ENCODE measurements at places on chromosomes 12 and 14.

DNA sequence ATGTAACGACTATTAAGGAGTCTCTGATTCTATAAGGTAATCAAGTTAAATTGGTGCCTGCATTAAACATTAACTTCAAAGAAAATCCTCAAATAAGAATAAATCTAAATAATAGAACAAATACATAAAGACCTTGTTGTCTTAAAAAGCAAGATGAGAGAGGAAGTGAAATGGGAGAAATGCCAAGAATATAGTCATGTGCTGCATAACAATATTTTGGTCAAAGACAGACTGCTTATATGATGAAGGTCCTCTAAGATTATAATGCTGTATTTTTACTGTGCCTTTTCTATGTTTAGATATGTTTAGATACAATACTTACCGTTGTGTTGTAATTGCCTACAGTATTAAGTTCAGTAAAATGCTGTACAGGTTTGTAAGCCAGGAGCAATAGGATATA, 213.6 kb downstream of the C12orf42 start:
- no peak for DNase-seq

GRCh38 chr12:83322809-83323208, 636.1 kb downstream of the TMTC2 start:
- DNase-seq: no peak

GRCh38 chr14:23252006-23252405, 14.3 kb downstream of the RNF212B start:
- DNase-seq: no peak

GRCh38 chr12:98222135-98222534, 293.3 kb upstream of the TMPO start:
- DNase-seq: no peak

GRCh38 chr14:70036665-70037064, 152.1 kb downstream of the SLC8A3 start:
- no peak for DNase-seq

DNA sequence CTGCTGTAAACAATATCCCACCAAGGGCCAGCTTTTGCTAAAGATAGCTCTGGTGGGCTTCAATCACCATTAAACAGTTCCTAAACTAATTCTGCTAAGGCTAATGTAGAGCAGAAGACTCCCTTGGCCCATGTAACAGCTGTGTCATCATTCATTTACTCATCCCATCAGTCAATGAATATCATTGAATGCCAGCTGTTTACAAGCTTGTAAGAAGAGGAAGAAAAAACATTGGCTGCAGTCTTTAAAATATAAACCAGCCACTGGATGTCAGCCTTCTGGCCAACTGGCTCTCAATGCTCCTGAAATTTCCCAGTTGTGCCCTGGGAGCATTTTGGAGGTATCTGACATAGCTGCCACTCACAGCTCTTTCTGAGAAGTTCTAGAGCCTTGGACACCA, 18.0 kb upstream of the MAP3K9 start:
- DNase-seq: no peak

DNA sequence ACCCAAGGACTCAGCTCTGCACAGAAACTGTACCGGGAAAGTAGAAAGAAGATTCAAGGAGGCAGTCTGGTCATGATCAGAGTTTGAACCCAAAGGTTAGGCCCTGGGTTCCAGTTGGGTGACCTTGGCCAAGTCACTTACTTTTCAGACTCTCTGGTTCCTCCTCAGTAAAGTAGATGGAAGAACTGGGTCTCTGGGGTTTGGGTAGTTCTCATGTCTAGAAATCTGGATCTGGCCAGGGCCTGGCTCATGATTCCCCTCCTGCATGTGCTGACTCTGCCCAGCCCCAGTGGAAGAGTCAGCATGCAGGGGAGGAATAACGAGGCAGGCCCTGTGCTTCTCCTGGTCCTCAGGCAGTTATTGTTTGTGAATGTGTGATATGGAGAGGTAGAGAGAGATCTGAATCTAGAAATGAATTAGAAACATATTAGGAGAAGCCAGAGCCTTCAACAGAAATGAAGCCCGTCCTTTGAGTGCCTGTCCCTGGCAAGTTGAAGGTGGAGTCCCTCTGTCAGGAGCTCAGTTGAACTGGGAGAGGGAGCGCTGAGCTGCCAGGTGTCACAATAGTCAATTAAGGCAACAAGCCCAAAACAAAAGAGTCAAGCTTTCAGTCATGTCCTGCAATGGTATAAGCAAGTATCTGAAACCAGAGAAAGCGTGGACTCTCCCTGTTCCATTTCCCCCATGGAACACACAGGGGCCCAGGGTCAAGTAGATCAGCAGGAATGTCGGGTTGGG, 131.3 kb upstream of the HIF1A start:
- no peak for DNase-seq

GRCh38 chr14:49982082-49982481, 89.2 kb downstream of the ARF6 start:
- DNase-seq: no peak

GRCh38 chr12:87690236-87690810, 338.9 kb downstream of the C12orf50 start:
- no peak for DNase-seq

DNA sequence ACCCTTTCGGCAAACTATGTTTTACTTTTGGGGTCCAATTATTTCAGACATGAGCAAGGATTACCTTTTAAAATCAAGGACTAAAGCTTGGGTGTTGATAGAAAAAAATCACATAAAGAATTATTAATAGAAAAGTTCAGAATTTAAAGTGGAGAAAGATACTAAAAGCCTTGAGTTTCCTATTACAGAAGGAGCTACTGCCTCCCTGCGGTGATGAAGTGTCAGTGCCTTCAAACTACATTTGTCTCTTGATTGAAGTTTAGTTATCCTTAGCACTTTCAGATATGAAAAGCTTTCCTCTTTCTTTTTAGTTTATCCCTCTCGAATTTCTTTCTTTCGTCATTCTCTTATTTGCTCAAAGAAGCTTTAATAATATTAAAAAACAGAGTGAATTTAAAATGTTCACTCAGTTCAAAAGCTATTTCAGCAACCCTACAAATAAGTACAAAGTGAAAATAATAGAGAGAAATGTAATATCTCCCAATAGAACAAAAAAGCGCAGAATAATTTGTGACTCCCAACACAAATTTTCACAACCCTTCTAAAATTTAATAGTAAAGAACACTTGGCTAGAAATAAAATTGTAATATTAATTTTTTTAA, 87.6 kb downstream of the SEC23A start:
- DNase-seq: peak; percentile 77

- no peak for DNase-seq
Measured at GRCh38 chr14:22847661-22848341, 11.4 kb downstream of the MMP14 start.

- no peak for DNase-seq
Measured at GRCh38 chr12:47095446-47096236, 15.9 kb upstream of the AMIGO2 start.

DNA sequence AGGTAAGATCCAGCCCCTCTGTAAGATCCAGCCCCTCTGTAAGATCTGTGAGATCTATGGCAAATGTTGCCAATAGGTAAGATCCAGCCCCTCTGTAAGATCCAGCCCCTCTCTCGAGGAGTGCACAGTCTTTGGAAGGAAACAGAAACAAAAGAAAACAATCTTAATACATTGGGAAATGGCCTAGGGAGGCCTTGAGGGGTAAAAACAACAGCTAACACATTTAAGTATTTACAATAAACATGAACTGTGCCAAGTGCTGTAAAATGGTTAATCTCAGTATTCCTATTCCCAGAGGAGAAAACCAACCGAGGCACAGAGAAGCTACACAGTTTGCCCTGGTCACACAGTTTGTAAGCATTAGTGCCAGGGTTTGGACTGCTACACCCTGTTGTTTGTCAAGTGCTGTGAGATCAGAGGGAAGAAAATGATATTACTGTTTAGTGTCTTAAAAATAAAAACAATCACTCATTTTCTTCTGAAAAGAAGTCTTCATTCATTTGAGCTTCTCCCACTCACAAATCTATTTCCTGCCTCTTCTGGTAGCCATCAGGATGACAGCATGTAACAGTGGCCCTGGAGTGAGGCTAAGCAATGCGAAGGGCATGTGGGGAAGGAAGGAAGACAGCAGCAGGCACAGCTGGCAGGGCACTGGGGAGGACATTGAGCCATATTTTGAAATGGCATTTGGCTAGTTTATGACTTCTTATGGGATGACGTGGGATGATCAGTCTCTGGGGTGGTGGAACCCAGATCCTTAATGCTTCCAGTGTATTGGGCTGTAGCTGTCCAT, 118.7 kb upstream of the PTPRQ start:
- DNase-seq: no peak

Data from NCI-H1092 treated with DMSO at 0.1 percent for 48 hours (cell line).